ENCODE measurements at places on chromosomes 2 and 18.

GRCh38 chr2:138665937-138666336 lies 114.3 kb downstream of the NXPH2 start:
- no peak for DNase-seq

GRCh38 chr2:196130039-196130825 lies 41.1 kb downstream of the STK17B start:
- DNase-seq, result peak; percentile 47

DNA sequence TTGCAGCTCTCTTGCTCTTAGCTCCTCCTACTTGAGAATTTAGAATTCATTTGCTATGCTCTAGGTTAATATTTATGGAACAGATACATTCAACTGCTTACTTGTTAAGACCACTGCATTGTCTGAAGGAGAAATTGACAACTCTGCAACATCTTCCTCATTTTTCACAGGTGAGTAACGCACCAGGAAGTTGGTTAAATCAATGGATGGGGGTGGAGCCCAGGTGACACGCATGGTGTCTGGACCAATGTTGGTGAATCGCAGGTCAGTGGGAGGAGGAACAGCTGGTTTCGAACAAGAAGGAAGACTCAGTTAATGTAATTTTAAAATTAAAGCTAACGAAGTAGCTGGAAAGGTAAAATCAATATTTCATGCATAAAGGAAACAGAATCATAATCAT lies 44.3 kb downstream of the FN1 start:
- no peak for DNase-seq

GRCh38 chr2:45869165-45869501 lies 217.7 kb downstream of the PRKCE start:
- DNase-seq, result no peak

DNA sequence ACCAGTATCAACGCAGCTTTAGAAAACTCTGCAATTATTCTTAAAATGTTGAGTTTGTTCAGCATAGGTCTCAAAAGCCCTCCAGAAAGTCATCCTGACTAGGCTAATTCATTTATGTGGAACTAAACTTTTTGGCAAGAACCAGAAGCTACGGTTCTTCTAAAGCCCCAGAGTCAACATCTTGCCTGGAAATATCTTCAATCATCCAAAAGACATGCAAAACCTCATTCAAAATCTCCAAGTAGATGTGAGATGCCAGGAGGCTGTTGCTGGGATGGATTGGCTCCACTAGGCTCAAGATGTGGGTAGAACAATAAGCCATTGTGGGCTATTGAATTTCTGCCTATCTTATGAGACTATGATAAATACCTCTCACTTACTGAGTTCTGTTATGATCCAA lies 2.1 kb upstream of the SCG2 start:
- DNase-seq, result no peak

DNA sequence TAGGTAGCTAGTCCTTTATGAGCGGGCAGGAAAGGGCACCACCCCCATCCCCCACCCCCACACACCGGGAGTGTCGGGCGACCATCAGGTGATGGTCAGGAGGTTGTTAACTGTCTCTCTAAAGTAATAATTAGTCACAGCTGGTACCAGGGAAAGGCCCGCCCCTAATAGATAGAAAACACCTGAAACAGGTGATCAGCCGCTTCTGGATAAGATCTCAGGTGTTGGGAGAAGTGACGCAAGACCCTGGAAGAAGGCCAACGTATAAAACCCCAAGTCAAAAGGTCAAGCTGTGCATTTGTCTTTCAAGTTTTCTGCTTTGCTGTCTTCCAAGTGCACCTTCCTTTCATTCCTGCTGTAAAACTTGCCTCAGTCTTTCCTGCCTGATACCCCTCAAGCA lies 59.6 kb upstream of the LINC00305 start:
- no peak for DNase-seq

DNA sequence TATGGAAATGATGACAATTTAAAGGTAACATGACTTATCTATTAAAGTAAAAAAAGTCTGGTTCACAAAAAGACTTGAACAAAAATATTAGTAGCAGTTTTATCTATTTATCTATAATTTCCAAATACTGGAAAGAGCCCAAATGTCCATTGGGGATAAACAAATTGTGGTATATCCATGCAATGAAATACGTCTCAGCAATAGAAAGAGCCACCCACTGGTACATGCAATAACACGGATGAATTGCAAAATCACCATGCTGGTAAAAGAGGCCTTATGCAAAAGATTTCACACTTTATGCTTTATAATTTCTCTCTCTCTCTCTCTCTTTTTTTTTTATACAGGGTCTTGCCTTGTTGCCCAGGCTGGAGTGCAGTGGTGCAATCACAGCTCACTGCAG lies 91.4 kb upstream of the ASAP2 start:
- no peak for DNase-seq

DNA sequence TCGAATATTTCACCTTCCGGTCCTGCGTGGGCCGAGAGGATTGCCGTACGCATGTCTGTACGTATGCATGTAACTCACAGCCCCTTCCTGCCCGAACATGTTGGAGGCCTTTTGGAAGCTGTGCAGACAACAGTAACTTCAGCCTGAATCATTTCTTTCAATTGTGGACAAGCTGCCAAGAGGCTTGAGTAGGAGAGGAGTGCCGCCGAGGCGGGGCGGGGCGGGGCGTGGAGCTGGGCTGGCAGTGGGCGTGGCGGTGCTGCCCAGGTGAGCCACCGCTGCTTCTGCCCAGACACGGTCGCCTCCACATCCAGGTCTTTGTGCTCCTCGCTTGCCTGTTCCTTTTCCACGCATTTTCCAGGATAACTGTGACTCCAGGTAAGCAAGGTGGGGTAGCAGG lies at the start of gene SERPINB5:
Gene SERPINB5 (plus strand): TSS at position 291 of the 400 bp plus-strand sequence. CDS start 7,471 bp downstream, outside the sequence.
- DNase-seq, result no peak

GRCh38 chr2:47403609-47404193 lies 745 bp downstream of the MSH2 start:
- DNase-seq, result peak; percentile 40

DNA sequence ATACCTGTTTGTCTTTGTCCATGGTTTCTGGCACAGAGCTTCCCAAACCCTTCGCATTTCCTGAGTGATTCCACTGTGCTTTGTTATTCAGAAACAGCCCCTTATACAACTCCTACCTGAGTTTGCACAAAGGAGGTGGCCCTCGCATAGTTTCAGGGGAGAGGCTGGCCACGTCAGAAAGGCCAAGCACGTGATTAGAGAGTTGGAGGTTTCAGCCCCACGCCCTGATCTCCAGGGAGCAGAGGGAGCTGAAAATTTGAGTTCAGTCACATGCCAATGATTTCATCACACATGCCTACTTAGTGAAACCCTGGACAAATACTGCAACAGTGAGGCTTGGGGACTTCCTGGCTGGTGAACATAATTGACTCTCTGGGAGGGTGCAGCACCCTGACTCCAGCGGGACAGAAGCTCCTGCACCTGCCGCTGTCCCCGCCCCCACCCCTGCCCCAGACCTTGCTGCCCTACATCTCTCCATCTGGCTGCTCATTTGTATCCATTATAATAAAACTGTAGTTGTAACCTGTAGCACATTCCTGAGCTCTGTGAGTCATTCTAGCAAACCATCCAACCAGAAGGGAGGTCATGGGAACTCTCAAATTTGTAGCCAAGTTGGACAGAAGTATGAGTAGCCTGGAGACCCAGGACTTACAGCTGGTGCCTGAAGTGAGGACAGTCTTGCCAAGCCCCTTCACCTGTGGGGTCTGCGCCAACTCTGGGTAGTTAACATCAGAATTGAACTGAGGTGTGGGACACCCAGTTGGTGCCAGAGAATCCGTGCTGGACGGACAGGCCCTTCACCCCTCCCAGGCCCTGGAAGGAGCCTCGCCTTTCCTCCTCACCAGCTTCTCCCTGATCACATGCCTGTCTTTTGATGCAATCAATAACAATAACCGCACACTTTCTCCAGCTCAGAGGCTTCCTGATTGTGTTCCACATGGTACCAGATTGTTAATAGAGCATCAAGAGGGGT lies 224.3 kb downstream of the ANAPC1 start:
- peak; percentile 84 for DNase-seq

DNA sequence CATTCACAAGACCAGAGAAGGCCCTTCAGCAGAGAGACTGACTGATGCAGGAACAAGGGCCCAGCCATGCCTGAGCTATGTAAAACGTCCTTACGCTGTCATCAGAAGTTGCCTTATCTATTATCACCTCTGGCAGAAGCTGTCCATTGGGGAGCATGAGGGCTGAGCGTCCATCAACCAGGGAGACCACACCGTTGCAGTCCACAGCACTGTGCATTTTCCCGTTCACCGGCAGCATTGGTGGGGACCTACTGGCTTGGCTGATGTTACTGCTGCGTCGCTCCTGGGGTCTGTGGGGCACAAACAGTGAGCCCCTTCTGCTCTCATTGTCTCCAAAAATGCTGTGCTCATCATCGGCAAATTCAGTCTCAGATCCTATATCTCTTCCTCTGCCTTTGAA lies 91.4 kb downstream of the SCN9A start:
- DNase-seq, result no peak

DNA sequence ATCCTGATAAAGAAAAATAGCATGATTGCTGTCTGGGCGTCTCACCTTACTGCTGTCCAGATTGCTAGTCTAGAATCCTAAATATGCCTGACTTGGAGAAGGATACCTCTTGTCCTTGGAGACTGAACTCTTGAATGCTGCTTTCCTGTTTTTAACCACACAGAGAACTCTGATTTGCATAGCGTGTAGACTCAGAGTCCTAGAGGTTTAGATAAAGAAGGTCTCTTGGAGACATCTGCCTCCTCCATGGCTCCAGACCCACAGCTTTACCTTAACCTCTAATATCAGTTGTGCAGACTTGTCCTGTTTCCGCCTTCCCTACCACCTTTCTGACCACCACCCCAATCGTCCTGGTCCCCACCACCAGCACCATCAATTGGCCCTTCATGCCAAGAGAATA lies 292.6 kb upstream of the CYRIA start:
- no peak for DNase-seq

- DNase-seq, result peak; percentile 54
Observed at GRCh38 chr18:8609659-8610458, 622 bp downstream of the RAB12 start.

- DNase-seq, result no peak
Observed at GRCh38 chr2:71658771-71659170, 205.4 kb downstream of the DYSF start.

GRCh38 chr2:85998071-85998991 lies 107.4 kb downstream of the POLR1A start:
- no peak for DNase-seq

DNA sequence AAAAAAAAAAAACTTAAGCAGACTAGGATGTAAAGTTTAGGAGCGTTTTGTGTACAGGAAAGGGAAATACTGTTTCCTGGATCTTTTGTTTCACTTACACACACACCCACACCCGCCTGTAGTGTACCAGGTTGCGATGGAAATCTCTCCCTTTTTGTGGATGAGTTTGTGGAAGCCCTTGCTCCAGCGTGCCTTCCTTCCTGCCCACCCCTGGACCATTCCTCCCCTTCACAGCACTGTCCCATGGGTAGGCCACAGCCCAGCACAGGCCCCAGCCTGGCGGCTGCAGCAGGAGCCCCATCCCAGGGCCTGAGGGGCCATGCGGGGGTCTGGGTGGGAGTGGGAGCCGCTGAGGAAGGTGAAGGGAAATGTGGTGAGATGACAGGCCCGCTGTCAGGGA lies 15.1 kb downstream of the MALL start:
- DNase-seq, result no peak
